Head of caudate nucleus (tissue), 42 donors: ENCODE measurements at places on chromosomes 7 and 10.

DNA sequence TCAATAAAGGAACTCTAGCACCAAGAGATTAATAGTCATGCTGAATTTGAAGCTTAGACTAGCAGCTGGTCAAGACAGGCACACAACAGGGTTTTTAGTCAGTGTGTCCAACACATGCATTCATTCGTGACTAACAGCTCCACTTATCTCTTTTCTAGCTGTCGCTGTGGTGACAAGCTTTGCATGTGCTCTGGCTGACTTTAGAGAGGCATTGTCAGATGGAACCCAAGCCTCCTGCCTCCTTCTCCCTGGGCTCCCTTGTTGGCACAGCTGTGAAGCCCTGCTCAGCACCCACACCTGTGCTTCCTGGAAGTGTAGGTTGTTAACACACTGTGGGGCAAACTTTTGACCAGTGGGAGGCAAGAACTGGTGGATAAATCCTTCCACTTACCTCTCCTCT is 9.8 kb upstream of the AGK start:
- no peak for DNase-seq

GRCh38 chr10:71965623-71966022 is 1.4 kb downstream of the CHST3 start:
- no peak for DNase-seq

DNA sequence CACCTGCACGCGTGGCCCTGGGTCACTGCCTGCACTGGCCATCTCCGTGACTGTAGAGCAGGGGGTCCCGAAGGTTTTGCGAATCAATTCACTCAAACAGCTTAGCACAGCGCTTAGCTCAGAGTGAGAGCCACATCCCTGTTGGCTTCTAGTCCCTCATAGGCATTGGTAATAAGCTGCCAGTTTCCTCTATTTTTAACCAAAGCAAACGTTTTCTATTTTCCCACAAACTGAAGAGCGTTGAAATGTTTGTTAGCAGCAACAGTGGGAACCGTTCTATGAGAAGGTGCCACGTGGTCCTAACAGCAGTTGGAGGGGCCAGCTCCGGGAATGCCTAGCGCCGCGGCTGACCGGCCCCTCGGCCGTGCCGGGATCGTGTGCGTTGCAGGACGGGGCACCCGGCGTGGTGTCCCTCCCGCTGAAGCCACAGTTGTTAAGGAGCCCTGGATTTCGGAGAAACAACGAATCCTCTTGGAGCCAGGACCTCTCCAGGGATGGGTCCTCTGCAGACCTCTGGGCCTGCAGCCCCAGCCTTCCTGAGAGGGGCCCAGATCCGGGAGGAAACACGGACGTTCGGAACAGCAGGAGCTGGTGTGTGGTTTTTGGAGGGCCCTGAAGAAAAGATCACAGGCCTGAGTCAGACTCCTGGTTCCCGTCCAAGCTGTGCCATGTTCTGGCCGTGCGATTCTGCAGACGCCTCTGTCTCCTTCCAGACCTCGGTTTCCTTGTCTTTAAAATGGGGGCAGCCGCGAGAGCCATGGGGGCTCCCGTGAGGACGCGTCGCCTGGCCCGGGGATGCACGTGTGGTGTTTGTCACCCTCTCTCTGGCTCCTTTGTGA is 40.3 kb downstream of the FAM20C start:
- no peak for DNase-seq

DNA sequence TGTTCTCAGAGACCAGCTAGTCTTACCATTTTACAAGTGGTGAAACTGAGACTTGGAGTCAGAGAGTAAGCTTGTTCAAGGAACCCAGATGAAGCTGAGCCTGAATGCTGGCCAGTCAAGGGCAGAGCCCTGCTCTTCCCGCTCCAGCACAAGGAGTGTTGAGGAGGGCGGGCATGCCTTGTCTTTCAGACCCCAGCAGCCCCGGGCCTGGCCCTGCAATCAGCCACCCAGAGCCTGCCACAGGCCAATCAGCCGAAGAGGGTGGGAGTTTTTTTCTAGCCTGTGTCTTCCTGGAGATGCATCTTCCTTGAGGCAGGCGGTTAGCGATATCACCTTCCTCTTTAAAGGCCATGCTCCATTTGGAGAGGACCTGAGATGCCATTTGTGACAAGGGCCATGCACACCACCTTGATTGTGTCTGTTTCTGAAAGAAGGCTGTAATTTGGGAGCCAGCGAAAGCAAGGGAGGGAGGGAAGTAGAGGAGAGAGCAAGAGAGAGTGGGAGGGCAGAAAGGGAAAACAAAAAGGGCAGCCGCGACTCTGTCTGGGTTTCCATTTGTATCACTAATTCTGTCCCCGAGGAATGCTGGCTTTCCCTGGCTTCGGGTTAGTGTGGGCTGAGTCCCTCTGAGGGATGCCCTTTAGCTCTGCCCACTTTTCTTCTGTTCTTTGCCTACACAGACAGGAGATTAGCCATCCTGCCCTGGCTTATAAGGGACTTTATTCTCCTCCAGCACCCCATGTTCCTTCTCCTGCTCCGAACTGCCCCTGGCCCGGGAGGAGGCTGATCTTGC is 8.0 kb downstream of the CDH23 start:
- DNase-seq: no peak

- DNase-seq: no peak
Measured at GRCh38 chr10:8088504-8088903, 34.0 kb downstream of the GATA3 start.

GRCh38 chr7:44182827-44183226 is 6.4 kb downstream of the GCK start:
- DNase-seq: no peak

DNA sequence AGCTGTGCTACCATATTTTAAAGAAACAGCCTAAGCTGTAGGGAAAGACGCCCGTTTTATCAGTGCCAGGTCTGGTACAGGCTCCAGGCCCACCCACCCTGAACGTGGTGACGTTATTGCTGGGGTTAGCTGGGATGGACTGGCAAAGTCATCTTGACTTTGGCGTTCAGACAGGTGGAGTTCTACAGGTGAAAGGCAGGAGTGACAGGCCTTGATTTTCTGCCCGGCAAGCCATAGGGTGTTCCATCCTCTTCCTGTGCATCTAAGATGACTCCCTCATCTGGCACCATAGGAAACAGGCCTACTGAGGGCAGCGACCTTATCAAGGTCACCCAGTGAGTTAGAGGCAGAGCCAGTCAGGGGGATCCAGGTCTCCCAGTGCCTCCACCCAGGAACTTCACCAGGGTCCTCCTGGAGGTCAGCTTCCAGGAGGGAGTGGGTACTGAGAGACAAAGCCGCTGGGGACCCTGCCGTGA is 41.6 kb downstream of the HK1 start:
- DNase-seq: no peak

DNA sequence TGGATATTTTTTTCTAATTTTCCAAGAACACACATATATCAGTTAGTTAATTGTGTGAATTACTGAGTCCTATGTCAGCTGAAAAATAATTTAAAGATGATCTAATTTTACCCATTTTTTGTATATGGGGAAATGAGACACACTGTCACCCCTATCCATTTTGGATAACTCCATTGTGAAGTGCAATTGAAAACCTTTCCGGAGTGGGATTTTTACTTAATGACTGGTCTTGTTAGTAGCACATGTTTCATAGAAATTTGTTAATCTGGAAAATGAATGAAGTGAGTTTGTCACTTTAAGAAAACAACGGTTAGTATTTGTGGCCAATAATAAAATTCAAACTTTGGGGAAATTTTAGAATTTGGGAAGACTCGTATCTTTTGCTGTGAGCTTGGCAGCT is 2.0 kb downstream of the GARS1 start:
- DNase-seq: no peak

- no peak for DNase-seq
Measured at GRCh38 chr7:30197438-30197837, 62.7 kb downstream of the MTURN start.

GRCh38 chr7:138226745-138227279 is 150.6 kb downstream of the AKR1D1 start:
- no peak for DNase-seq

DNA sequence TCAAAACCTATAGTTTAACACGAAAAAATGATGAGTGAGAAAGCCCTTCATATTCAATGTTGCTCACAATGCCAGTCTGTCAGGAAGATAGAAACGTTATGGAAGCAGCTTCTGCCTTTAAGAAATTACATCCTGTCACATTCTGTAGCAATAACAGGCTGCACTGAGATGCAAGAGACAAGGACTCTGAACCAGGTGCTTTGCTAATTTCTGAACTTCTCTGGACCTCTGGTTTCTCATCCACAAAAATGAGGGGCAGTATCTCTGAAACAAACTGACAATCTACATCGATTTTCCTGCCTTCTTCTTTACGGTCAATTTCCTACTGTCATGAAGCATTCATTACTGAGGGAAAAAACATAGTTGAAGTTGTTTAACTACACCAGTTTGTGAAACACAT is 234.0 kb downstream of the SNX13 start:
- no peak for DNase-seq

DNA sequence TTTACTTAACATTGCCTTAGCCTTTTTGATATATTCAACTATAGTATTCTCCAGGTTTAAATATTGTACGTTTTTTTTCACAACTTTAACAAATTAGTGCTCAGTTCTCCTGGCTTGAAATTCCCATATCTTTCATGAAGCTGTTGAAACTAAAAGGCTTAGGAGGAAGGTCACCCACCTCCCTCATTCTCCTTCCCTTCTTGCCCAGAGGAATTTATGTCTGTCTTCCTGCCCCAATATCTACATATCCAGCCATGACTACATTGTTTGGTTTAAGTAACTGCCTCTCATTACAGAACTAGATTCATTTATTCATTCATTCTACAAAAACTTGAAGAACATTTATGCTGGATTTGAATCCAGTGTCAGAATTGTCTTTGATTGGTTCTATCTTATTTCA is 254.8 kb upstream of the C7orf33 start:
- no peak for DNase-seq

GRCh38 chr7:45021604-45022296 is 21.7 kb downstream of the CCM2 start:
- peak; percentile 58 for DNase-seq

DNA sequence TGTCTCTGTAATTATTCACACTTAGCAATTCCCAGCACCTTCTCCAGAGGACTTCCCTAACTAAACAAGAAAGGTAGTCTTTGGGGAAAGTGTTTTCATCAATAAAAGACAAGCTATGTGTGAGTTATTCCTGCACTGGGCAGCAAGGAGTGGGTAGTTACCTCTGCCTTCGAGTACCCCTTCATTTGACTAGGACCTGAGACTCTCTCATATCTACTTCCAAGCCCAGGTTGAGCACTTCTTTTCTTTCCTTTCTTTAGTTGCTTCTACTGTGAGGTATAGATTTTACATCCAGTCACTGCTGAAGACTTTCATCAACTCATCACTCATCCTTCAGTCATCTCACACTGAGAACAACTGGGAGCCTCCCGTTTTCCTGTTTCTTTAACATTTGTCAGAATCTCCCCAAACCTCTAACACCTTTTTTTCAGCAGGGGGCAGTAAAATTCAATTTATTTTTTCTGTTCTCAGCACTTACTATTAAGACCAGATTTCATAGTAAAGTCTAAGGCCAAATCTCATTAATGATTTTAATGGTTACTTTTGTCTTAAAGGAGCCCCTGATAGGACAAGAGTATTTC is 80.1 kb upstream of the PRSS1 start:
- DNase-seq: no peak

- no peak for DNase-seq
Measured at GRCh38 chr7:95169678-95170077, 154.7 kb downstream of the PON1 start.

GRCh38 chr10:51012073-51012472 is 62.2 kb upstream of the PRKG1 start:
- no peak for DNase-seq

DNA sequence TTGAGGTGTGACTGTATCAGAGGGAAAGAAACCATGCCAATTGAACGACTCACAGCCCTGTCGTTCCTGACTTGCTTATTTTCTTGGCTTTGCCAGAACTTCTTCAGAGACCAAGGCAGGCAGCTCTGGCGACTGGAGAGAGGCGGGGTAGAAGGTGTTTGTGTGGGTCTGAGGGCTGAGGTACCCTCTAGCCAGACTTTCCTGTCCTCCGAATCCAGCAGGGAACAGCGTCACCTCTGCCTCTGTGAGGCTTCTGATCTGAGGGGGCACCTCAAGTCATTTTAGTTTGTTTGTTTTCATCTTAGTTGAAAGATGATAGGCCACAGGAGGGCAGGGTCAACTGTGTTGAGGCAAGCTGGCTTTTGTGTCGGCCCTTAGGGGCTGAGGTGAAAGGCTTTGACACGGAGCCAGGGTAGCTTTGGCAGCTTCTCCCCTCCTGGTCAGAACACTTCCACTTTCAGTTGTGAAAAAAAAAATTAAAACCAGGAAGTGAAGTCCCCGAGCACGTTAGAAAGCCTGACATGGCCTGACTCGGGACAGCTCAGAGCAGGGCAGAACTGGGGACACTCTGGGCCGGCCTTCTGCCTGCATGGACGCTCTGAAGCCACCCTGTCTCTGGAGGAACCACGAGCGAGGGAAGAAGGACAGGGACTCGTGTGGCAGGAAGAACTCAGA is 1.9 kb downstream of the ACSL5 start:
- no peak for DNase-seq

- no peak for DNase-seq
Measured at GRCh38 chr7:30430276-30430675, 48.3 kb downstream of the NOD1 start.

DNA sequence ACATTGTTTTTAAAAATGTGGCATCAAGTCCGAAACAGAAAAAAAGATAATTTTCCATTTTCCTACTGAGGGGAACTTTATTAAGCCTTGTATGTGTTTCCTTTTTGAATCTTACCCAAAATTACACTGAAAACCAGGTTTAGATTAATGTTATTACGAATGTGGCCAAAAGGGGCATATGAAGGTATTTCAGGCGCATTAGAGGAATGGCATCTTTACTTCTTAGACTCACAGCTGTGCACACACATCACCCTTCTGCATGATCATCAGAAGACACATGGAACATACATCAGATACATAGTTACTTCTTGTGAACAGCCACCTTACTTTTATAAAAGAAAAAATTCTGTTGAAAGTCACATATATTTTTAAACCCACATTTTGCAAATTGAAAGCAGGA is 58.6 kb upstream of the ZPBP start:
- DNase-seq: no peak

DNA sequence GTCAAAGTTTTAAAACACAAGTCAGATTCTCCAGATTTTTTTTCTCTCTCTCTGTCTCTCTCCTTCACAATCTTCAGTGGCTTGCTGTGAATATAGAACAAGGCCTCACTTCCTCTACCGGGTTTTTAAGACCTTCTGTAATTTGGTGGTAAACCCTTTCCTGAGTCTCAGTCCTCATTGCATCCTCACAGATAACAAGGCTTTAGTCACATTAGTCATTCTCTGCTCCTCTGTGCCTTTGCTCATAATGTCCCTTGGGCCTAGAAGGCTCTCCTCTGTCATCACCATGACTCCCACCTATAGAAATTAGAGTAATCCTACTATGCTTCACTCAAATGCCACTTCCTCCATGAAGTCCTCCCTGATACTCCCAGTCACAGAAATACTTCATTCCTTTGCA is 172.7 kb upstream of the HPS1 start:
- no peak for DNase-seq

DNA sequence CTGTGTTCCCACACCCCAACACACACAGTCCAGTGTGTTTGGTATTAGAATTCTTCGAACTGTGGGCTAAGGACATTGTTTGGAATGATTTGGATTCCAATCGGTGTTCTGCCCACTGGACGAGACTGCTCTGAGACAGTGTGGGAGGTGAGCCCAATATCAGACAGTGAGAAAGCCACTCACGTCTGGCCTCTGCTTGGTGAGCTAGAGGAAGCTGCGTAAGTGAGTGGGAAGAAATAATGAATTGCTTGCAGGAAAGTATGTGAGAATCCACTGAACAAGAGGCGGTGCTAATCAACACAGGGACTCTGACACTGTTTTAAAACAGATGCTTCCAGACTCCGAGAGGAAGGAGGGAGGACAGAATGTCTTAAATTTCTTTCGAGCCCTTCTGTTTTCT is 675.0 kb upstream of the ANKRD30A start:
- no peak for DNase-seq
